Cerebellar nuclear complex (tissue), 1 donor: ENCODE measurements at places on chromosomes 5 and 9.

DNA sequence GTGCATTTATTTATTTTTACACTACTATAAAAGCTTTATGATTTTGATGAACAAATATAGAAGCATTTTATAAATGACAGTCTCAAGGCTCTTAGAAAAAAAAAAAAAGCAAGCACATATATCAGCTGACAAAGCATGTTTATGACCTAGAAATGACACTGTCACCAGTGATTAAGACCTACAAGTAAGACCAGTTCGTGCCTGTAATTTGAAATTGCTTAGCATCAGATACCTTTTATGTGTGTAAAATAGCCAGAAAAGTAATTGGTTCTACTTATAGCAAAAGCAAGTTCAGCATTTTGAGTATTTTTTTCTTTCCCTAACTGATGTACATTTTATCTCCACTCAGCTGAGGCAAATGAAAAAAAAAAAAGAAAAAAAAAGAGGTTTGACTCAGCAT lies 808.4 kb downstream of the CDH18 start:
- peak; percentile 58 for DNase-seq

DNA sequence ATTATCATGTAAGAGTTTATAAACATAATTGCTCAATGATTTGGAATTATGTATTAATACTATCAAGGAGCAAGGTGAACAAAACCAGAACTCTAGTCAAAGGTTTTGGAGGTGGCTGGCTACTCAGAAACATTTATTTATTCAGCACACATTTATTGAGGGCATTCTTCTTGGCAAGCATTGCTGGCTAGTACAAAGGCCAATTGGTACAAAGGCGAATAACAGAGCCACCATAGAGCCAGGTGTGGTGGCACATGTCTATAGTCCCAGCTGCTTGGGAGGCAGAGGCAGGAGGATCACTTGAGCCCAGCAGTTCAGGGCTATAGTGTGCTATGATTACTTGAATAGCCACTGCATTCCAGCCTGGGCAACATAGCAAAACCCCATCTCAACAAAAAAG lies 242.1 kb downstream of the CWC27 start:
- DNase-seq, result no peak

GRCh38 chr9:109253637-109254284 lies 67.1 kb downstream of the EPB41L4B start:
- no peak for DNase-seq

- DNase-seq, result no peak
Observed at GRCh38 chr5:624951-625230, 12.8 kb downstream of the CEP72 start.

DNA sequence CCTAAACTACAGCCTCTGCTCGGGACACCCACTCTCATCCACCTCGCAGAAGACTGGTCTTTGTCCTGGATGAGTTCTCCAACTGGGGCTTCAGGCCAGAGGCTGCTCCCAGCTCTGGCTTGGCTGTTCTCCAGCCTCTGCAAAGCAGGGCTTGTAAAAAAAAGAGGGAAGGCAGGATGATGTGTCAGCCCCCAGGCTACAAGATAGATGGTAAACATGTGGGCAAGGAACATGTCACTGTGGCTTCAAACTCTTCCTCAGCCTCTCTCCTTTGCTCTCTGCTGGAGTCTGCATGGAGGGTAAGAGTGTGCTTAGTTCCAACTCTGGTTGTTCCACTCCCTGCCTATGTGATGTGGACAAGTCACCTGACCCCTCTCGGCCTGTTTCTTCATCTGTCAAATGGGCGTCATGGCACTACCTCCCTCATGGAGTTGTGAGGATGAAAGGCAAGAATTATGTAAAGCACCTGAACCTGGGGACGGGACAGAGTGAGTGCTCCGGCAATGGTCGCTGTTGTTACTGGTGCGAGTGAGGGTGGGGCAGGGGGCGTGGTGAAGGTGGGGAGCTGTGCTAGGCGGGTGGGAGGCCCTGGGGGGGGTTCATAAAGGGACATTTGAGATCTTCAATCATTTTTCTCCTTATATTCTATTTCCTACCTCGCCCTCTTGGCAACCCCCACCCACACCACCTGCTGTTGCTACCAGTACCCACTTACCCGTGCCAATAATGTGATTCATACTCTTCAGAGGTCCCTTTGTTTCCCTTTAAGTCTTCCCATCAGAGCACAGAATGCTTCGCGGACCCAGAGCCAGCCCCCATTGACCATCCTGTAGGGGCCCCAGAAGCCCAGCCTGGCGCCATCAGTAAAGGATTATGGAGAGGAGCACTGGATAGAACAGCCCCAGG lies 6.8 kb upstream of the ZNF79 start:
- no peak for DNase-seq

- DNase-seq, result no peak
Observed at GRCh38 chr5:175469916-175470315, 8.4 kb upstream of the SFXN1 start.

DNA sequence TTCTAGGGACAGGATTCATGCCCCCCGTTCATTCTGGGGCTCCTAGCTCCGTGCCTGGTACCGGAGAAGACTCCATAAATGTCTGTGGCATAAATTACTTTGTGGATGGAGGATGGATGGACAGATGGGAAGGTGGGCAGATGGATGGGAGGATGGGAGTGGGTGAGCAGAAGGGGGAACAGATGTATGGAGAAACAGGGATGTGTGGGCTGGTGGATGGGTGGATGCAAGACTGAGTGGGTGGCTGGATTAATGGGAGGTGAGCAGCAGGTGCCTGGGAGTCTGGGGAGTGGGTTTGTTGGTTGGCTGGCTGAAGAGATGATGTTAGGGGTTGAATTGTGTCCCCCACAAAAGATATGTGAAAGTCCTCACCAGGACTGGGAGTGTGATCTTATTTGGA lies 43.5 kb downstream of the SARDH start:
- DNase-seq, result no peak

DNA sequence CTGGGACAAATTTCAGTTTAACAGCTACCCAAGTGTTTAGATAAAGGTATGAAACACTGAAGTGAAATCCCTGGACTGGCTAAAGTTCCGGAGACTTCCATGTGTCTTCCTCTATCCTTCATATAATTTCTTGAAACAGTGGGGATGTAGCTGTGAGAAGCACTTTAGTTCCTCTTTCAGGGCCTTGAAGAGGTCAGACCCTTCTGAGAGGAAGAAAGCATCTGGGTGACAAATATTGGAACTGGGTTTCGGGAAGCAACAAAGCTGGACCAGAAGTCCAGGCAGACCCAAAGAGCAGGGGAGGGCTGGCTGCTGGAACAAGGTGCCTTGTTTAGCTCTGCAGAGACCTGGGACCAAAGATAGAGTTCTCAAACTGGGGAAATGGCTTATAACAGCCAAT lies 75.4 kb upstream of the ZFAND5 start:
- no peak for DNase-seq

- DNase-seq, result no peak
Observed at GRCh38 chr5:91499943-91500531, 116.9 kb upstream of the ARRDC3 start.

GRCh38 chr5:51621156-51621555 lies 237.9 kb downstream of the ISL1 start:
- no peak for DNase-seq

- no peak for DNase-seq
Observed at GRCh38 chr5:119341452-119342349, 14.1 kb upstream of the TNFAIP8 start.
